Renal cortex interstitium (tissue), 15 donors: ENCODE measurements at places on chromosomes 5 and 9.

DNA sequence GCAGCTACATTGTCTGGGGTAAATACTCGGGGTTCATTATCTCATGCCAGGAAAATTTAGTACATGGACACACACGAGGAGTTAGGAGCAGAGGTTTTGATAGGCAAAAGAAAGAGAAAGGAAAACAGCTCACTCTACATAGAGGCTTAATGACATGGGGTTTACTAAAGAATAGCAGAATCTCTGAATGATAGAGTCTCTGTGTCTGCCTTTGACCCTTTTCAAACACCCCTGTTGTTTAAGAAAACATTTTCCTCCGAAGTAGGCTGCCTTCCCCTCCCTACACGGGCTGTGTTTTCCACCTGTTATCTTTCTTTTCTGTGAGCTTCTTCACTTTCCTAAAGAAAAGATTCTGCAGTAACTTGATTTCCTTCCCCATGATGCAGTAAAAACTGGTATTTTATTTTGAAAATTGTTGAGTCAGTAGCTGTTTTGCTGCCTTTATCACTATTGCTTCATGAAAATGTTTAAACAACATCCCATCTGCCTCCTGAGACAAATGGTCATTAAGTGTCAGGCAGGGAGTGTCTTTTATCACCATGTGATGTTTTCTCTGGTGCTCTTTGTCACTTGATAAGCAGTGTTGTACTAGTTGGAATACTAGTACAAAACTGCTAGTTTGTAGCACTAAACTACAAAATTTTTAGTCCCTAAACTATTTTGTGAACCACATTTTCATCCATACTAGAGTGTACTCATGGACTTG, 76.6 kb downstream of the PPIC start:
- no peak for DNase-seq

- DNase-seq, result no peak
Measured at GRCh38 chr9:18771011-18771410, 262.0 kb downstream of the SAXO1 start.

DNA sequence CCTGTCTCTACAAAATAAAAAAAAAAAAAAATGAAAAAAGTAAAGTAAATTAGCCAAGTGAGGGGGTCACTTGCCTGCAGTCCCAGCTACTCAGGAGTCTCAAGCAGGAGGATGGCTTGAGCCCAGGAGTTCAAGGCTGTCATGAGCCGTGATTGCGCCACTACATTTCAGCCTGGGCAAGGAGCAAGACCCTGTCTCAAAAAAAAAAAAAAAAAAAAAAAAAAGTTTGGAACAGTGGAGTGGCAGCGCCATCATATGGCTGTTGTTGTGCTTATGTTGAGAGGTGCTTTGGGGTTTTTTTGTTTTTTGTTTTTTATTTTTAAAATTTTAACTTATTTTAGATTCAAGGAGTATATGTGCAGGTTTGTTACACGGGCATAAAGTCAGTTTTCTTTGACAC, 3.6 kb downstream of the BRIX1 start:
- no peak for DNase-seq

DNA sequence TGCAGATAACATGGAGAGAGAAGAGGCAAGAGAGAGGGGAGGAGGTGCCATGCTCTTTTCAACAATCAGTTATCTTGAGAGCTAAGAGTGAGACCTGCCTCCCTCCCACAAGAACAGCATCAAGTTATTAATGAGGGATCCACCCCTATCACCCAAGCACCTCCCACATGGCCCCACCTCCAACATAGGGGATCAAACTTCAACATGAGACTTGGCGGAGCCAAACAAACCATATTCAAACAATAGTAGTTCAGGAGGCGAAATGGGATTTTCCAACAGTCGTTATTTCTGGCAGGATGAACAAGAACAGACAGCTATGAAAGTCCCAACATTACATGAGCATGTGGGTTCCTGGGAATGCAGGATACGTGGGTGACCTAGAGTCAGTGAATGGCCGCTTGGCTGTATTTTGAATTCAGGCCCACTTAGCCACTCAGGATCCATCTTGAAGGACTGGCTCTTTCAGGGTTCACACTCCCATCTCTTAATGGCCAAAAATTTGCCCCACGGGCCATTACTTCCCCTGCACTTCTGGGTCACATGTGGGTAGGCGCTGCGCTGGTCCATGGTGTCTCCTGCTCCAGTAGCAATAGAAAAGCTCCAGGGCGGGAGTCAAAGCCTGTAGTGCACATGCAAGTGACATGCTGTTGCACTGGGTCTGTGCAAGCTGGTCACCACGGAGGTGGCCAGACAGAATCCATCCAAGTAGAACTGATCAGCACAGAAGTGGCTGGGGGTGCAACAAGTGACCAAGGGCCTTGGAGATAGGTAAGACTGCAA, 7.1 kb upstream of the FAF2 start:
- DNase-seq, result no peak

DNA sequence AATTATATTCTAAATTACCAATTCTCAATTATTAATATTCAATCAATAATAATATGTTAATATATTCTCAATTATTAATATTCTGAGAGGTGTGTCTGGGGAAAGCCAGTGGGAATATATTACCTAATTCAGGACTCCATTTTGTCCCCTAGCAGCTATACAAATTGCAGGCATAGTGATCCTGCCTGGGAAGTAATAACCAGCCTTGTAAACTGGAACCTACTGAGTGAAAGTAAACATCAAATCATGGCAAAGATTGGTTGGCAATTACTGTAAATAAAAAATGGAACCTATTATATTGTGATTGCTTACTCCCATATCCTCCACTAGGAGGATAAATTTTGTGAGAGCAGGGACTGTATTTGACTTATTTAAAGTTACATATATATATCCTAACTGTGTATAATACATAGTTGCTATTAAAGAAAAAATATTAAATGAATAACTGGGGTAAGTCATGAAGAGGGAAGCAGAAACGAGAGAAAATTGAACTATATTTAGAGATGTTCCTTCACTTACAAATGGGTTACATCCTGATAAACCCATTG, 150.5 kb upstream of the ELL2 start:
- no peak for DNase-seq

DNA sequence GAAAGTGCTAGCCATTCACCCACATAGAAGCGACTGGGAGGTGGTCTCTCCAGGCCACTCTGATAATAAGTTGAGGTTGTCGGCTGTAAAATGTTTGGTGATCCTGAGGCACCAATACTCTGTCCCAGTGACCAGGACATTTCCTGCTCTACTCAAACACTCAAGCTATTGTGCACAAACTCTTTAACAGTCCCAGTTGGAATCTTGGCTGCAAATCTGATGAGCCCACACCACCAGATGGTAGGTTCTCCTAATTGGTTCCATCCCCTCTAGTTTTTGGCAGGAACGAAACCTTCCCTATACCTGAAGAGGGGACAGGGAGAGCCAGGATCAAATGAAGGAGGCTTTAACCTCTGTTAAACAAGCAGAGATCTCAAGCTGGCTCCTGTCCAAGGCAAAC, 14.3 kb downstream of the GRIA1 start:
- DNase-seq, result no peak

DNA sequence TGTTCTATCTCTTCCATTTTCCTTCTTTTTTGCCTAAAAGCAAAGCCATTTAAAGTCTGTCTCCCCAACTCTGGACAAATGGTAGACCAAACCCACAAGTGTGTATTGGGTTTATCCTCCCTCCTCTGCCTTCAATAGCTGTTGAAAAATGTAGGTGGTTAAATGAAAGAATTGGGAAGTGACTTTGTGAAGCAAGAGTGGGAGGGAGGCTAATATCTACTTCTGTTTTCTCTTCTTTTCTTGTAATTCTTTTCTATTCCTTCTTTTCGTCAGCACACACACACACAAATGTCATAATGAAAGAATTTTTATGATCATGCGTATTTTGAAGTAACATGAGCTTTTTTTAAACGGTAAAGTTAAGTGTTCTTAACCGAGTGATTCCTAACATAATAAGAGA, 3.8 kb downstream of the CCDC152 start:
- no peak for DNase-seq

- DNase-seq, result no peak
Measured at GRCh38 chr5:125484272-125484741, 737.9 kb upstream of the ZNF608 start.

DNA sequence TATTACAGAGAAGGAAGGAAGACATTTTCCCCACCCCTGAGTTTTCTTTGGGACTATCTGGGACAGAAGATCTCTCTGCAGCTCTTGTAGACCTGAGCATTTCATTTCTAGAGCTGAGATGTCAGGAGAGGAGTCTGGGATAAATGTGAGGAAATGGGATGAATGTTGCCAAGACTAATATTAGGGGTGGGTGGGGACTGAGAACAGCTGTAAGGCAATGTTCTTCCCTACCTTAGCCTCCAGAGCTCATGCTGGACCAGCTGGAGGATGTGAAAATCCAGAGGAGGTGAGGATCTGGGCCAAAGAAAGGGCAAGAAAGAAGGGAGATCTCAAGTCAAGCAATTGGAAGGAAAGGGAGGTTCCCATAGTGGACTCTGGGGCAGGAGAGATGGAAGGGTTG, 23.1 kb upstream of the FOXD1 start:
- DNase-seq, result no peak

DNA sequence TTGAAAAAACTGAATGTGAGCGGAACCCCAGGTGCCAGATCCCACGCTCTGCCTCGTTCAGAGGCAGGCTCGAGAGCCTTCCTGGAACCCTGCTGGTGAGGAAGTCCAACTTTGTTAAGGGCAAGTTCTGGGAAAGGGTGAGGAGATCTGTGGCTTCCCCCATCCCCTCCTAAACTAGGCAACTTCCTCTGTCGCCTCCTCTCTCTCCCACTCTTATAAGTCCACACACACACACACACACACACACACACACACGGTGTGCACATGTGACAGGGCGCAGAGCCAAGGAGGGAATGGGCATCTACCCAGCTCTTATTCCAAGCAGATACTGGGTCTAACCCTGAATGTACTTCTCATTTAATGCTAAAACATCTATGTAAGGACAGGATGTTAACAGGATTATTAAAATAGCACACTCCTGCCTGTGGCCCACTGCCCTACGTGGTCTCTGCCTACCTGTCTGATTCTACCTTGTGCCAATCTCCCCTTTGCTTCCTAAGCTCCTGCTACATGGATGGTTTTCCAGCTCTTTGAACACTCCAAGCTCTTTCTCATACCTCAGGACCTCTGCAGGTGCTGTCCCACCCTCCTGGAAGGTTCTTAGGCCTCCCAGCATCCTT, 72.4 kb upstream of the FBXW11 start:
- DNase-seq, result no peak

DNA sequence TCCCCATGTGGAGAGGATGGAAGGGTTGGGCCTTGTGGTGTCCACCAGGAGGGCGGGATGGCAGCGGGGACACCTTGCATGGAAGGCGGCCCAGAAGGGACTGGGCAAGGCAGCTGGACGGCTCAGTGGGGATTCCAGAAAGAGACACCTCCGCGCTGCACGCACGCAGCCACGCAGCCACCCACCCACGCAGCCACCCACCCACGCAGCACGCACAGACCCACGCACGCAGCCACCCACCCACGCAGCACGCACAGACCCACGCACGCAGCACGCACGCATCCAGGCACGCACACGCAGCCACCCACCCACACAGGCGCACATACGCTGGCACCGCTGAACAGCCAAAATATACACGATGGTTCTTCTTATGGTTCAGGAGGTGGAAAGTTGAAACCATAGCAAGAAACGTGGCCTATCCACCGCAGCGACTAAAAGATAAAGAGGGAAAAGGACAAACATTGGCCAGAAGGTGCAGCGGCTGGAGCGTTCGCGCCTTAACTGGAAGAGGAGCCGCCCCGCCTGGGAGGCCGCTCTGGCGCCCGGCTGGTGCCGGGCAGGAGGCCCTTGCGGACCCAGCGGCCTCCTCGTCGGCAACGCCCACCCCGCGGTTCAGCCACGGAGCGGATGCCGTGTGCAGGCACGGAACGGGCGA, 22.2 kb upstream of the EXOC3 start:
- DNase-seq, result no peak

- DNase-seq, result no peak
Measured at GRCh38 chr9:2120926-2121689, 106.0 kb downstream of the SMARCA2 start.
